COR-L47 (cell line): ENCODE measurements at places on chromosomes 7 and 10.

DNA sequence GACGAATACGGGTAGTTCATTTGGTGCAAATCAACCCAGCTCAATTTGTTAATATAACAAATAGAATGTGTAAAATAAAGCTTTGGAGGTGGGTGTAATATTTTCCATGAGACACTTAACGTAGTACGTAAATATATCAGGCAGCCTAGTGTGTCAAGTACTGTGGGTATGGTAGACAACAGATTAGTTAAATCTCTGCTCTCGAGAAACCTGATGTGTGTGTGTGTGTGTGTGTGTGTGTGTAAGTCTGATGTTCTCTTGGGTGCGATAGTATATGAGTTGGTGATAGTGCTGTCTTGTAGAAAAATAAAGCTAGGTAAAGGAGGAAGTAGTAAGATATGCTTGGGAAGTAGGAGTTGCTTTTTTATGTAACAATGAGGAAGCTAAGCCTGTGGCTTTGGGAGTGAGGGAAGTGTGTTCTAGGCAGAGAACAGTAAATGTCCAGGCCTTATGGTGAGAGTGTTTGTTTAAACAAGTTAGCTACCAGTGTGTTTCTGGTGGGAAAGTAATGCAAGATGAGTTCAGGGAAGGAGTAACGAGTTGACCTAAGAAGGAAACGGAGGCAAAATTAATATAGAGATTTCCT is 26.1 kb downstream of the WAC start:
- no peak for DNase-seq

DNA sequence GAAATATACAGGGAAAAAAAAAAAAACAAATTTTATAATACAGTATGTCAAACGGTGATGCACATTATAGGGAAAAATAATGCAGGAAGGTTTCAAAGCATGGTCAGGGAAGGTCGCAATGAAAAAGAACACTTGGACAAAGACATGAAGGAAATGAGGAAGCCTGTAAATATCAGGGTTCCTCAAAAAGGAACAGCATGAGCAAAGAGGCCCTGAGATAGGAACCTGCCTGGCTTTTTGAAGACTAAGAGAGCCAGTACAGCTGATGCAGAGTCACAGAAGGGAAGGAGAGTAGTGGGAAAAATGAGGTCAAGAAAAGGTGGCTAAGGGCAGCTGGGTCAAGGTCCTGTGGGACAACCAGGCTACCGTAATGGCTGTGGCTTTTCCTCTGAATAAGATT is 1.9 kb downstream of the VPS41 start:
- DNase-seq = no peak

GRCh38 chr10:35316218-35316967 is 19.9 kb upstream of the CCNY start:
- no peak for DNase-seq

- peak; percentile 16 for DNase-seq
Measured at GRCh38 chr7:67843001-67843565, 846.5 kb downstream of the TYW1 start.

GRCh38 chr7:97027427-97028234 is 3.0 kb upstream of the DLX5 start:
- DNase-seq = peak; percentile 88

GRCh38 chr10:62961951-62962523 is 145.9 kb upstream of the EGR2 start:
- no peak for DNase-seq

DNA sequence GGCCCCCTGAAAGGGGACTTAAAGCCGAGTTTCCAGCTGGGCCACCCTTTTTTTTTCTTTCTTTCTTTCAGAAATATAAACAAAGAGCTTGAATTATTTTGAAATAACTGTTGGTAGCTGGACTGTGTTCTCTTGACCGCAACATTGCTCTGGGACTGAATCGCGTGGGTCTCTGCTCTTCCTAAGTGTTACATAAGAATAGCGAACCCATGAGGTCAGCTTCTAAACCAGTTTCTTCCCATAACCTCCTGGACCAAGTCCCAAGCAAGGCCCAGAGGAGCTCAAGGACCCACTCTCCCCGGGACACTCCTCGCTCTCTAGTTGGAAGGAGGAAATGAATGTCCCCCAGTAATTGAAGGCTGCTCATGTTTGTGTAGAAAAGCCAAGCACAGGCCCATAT is 91.1 kb downstream of the CXCL12 start:
- DNase-seq = no peak

DNA sequence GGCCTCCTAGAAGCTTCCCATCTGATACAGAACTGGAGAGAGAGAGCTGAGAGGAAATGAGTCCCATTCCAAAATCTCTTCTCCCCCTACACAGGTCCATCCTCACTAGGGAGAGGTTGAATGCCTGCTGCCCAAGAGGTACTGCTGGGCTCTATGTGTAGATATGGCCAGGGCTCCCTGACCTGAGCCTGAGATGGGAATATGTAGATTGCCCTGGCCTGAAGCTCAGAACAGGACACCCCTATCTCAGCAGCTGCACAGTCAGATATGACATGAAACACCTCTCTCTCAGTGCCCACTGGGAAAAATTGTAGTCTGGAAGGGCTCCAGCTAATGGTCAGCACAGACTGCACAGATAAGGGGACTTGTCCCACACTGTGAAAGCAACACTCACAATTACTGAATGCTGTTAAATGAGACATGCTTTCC is 3.1 kb upstream of the IFIT1B start:
- no peak for DNase-seq

DNA sequence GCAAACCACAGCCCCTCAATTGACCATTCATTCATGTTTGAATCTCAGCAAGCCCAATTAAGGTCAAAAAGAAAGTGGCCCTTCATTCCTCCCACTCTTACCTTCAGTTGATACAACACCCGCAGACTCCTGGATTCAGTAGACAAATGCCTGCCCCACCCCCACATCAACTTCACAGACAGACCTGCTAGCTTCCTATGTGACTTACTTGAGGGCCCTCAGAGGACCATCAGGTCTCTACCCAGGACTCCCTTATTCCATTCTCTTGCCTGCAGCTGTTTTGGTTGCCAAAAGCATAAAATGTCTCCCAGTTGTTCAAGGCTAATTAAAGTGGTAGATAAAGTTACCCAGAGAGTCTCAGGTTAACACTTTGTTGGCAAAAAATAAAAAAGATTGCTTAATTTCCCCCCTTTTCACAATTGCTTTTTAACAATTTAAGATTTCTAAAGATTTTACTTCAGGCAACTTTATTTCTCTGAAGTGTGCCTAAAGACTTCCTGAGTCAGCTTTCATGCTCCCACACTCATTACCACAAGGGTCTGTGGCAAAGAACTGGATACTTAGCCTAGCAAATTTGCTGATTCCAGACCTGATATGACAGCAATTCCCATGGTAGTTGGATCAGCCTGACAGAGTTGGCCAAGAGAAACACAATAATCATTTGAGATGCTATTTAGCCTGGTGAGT is 3.3 kb upstream of the MTERF1 start:
- DNase-seq = no peak

GRCh38 chr7:150965273-150965830 is 12.8 kb downstream of the KCNH2 start:
- DNase-seq = no peak

- DNase-seq = no peak
Measured at GRCh38 chr10:86943316-86944030, 13.9 kb downstream of the MMRN2 start.

GRCh38 chr10:17144757-17145156 is 15.1 kb upstream of the CUBN start:
- DNase-seq = no peak

- no peak for DNase-seq
Measured at GRCh38 chr10:60209874-60210570, 179.7 kb downstream of the ANK3 start.

GRCh38 chr10:117005527-117006055 is 604 bp upstream of the SHTN1 start:
- DNase-seq = peak; percentile 26

DNA sequence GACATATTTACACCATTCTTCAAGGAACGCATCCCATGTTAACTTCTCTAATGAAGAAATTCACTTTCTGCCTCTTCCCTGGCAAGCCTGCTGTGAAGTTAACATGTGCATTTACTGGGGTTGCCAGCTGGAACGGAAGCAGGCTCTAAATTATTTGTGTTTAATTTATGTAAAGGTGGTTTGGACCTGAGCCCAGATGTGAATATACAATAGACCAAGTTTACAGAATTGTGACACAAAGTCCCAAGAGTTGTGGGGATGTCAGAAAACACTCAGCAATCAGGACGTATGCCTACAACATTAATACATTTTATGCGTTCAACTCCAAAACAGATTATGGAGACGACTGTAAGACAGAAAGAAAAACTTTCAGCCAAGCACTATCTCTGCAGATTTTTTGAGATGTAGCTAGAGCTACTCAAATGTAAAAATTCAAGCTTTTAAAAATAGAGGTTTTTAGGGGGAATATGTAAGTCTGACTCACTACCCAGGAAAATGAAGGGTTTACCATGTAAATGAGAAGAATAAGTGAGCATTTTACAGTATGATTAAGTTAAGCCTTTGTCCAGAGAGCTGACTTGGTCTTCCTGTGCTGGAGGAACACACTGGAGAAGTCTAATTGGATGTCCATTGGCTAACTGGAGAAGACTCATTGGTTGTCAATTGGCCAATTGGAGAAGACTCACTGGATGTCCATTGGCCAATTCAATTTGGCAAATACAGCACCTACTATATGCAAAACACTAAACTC is 19.5 kb downstream of the NRP1 start:
- peak; percentile 55 for DNase-seq

- DNase-seq = no peak
Measured at GRCh38 chr7:35701287-35701900, 6.5 kb upstream of the HERPUD2 start.

GRCh38 chr10:71561003-71561574 is 158.5 kb downstream of the C10orf105 start:
- no peak for DNase-seq

DNA sequence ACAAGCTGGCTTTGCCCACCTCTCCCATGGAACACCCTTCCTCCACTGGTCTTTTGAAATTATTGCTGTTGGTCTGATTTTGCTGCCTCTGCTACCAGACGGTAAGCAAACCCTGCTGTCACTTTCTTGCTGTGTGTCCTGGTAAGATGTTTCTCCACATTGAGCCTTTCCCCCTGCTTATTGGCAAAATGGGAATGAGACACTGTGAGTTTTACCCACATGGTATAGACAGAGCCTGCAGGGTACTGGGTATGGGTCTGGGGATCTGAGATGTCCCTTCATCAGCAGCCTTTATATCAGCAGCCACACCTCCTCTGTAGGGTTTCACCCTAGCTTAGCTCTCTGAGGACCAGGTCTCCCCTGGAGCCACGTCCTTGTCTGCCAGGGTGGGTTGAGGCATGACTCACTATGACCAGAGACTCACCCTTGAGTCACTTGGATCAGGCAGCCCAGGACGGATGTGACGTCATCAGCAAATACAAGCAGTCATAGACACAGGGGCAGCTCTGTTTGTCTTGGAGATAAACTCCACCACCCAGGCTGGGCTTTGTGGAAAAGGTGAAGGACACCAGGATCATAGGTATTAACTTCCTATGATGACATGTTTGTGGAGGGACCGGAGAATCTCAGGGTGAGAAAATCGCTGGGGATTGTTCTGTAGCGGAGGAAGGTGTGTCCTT is 17.9 kb upstream of the BAIAP2L1 start:
- DNase-seq = no peak

- DNase-seq = no peak
Measured at GRCh38 chr7:16604054-16604453, 41.5 kb downstream of the ANKMY2 start.

DNA sequence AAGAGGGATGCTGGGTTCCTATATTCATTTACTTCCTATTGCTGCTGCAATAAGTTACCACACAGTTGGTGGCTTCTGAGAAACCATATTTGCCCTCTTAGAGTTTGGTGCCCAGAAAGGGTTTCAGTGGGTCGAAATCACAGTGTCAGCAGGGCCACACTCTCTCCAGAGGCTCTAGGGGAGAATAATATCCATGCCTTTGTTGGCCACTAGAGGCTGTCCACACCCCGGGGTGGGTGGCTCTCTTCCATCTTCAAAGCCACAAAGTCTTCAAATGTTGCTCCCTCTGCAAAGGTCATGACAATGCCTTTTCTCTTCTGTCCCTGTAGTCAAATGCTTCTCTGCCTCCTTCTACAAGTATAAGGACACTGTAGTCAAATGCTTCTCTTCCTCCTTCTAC is 989.4 kb downstream of the CCSER2 start:
- DNase-seq = no peak

DNA sequence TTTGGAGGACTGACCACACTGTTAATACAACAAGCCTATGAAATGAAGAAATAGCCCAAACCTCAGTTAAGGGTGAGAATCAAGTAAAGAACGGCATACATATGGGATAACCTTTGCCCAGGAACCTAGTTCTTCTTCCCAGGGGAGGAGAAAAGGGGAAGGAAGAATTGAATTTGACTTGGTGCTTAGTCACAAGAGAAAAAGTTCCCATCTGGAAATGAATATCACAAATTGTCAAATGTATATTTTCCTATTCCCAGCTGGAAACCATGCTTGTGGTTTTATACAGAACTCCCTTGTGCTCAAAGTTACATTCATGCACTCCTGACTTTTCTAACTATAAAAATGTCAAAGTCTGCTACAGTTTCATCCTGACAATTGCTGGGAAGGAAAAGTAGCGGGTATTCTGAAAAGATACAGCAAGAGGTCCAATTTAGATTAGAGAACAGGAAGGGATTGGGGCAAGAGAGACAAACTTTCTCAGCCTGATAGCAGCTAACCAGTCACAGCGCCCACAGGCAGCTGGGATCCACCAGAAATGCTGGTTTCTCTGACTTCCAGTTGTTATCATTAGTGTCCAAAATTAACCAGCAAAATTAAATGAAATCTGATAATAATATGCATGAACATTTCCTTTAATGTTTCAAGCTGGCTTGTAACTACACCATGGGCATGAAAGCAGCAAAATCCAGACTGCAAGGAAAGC is 18.6 kb upstream of the GSAP start:
- no peak for DNase-seq

DNA sequence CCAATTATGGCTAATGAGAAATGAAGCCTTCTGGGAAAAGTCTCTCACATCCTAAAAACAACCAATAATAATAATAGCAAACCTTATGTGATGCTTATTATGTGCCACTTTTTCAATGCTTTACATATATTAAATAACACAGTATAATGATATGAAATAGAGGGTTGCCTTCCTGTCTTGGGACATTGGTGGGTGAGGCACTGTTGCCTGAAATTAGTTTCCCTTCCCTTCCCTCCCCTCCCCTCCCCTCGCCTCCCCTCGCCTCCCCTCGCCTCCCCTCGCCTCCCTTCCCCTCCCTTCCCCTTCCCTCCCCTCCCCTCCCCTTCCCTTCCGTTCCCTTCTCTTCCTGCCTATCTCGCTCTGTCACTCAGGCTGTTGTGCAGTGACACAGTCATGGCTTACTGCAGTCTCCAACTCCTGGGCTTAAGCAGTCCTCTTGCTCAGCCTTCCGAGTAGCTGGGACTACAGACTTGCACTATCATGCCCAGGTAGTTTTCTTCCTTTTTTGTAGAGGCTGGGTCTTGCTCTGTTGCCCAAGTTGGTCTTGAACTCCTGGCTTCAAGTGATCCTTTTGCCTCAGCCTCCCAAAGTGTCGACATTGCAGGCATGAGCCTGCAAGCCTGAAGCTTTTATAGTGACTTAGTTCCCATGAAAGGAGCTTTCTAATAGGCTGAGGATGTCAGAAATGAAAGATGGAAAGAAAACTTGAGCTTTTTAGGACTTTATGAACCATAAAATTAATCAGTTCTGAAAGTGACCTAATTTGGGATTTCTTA is 47.9 kb downstream of the PHTF2 start:
- no peak for DNase-seq

- DNase-seq = no peak
Measured at GRCh38 chr7:80974396-80975358, 55.8 kb upstream of the SEMA3C start.
